ENCODE measurements at places on chromosomes 5 and 9.

DNA sequence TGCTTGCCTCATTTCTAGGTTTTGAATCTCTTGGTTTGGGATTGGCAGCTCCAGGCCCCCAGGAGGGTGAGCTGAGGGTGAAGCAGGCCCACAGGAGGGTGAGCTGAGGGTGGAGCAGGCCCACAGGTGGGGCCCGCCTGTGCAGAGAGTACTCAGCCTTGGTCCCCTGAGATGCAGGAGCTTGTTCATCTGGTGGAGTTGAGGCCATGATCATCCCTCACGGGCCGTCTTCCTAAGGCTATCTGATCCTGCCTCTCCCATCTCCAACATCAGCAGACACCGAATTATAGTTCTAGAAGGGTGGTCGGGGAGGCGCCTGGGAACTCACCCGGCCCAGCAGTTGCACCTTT, 131.7 kb upstream of the PHYKPL start:
- no peak for DNase-seq

DNA sequence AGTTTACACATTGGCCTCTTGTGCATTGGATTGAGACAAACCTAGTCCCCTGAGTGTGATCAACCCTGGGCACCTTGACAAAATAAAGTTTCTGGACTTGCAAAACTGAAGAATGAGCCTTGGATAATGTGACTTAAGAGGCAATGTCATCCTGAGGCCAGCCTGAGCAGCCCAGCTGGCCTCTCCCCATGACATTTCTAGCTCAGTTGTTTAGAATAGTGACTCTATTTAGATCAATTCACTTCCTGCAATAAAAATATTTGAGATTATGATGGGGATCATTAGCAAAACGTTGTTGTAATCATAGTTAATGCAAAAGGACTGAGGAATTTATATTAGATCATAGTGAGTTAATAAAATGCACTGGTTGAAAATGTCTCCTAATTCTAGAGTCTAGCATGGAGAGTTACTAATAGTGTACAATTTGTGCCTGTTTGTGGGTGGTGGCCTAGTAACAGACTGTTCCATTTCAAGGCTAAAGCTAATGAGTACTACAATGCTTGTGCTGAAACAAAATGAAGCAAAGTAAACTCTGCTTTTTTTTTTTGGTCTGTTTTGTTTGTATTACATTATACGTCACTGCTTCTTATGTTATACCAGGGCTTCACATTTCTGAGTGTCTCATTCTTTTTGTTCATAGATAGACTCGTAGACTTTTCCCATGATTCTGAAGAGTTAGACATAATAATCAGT, 10.9 kb upstream of the RHOBTB3 start:
- DNase-seq: no peak

- no peak for DNase-seq
These were observed 175.7 kb downstream of the FBN2 start for GRCh38 chr5:128362370-128362769.

GRCh38 chr5:119315516-119315949, 40.3 kb upstream of the TNFAIP8 start:
- DNase-seq: peak; percentile 43

- no peak for DNase-seq
These were observed at the start of gene ZDHHC11 for GRCh38 chr5:850511-851006. ZDHHC11 (minus strand) TSS chr5:850986; CDS start chr5:850602, 384 bp downstream.

- no peak for DNase-seq
These were observed 56.7 kb downstream of the SGCD start for GRCh38 chr5:156383510-156384265.

GRCh38 chr5:65128226-65128625, 353.5 kb downstream of the ADAMTS6 start:
- DNase-seq: no peak

DNA sequence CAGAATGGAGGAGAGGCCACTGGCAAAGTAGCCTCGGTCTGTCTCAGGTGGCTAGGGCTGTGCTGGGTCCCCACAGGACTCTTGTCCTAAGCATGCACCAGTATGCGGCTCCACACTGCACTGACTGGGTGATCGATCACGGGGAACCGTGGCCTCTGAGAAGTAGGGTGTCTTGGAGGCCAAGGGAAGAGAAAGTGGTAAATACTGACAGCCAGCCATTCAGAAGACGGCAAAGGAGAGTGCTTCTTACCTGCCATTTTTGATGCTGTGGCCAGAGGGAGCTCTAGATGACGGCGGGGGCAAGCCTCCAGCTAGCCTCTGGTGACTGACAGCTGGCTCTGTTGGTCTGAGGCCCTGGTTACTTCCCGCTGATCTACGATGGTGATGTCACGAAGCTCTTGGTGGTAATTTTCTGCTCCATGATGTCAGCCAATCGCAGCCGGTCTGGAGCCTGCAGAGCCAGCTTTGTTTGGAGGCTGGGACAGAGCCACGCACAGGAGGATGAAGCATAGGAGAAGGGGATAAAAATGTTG, 40.4 kb upstream of the GADD45G start:
- DNase-seq: no peak

All from activated naive CD8-positive, alpha-beta T cell treated with anti-CD3 and anti-CD28 coated beads, Interleukin-2, amount 50 U/mL, for 16 hours (primary cell).